ENCODE measurements at places on chromosomes 5 and 9.

DNA sequence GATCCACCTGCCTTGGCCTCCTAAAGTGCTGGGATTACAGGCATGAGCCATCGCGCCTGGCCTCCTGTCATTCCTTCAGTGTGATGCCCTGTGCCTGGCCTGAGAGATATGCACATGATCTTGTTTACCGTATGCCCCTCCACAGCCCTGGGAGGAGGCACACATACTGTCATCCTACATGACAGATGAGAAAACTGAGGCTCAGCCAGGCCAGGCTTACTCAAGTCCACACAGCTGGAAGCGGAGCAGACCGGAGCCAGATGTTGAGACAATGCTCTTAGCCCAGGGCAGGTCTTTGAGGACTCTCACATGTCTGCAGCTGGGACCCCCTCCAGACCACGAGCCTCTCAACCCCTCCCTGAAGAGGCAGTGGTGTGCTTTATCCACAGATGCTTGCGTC lies 38.7 kb upstream of the SH3PXD2B start:
- DNase-seq = no peak

DNA sequence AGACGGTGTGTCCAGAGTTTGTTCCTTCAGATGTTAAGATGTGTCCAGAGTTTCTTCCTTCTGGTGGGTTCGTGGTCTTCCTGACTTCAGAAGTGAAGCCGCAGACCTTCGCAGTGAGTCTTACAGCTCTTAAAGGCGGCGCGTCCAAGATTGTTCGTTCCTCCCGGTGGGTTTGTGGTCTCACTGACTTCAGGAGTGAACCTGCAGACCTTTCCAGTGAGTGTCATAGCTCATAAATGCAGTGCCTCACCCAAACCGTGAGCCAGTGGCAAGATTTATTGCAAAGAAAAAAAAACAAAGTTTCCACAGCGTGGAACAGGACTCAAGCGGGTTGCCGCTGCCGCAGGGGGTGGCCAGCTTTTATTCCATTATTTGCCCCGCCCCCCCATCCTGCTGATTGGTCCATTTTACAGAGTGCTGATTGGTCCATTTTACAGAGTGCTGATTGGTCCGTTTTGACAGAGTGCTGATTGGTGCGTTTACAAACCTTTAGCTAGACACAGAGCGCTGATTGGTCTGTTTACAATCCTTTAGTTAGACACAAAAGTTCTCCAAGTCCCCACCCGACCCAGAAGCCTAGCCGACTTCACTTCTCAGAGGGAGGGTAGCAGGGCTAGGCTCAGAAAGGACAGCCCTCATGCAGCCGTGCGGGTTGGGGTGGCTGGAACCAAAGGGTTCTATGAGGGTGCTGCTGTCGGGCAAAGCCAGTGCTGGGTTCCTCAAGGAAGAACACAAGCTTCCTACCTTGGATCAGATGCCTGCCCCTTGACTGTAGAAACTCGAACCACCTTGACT lies 9.1 kb upstream of the RNF130 start:
- DNase-seq = peak; percentile 43

- DNase-seq = no peak
Observed at GRCh38 chr9:714675-715074, 126.8 kb upstream of the DMRT1 start.

DNA sequence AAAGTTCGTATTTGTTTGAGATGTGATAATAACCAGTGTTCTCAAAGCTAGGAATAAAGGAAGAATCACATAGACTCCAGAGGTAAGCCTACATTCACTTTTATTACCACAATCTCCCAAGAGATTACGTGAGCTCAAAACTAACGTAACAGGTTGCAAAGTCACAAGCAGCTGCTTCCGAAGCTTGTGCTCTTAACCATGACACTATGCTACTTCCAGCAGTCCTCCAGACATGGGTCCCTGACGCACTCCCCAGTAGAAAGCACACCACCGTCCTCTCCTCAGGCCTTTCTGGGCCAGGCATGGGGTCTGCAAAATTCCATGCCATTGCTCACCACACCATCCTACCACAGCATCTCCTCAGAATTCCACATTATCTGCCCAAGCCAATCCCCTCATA lies 84.6 kb downstream of the PAX5 start:
- DNase-seq = no peak

DNA sequence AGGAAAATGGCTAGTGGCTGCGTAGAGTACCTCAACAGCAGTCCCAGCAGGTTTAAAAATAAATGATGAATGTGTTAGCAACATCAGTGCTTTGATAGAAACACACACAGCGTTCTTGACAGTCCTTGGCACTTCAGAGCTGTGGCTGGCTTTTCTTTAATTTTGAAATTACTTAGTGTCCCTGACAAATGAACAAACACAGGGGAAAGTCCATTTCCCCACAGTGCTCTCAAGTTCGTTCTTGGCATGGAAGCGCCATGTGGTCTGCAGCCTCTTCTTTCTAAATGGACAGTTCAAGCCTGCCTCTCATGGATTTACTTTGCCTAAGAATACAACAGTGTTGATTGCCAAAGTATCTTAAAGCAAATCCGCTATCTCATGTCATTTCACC lies 102.2 kb downstream of the ADAMTS12 start:
- no peak for DNase-seq

DNA sequence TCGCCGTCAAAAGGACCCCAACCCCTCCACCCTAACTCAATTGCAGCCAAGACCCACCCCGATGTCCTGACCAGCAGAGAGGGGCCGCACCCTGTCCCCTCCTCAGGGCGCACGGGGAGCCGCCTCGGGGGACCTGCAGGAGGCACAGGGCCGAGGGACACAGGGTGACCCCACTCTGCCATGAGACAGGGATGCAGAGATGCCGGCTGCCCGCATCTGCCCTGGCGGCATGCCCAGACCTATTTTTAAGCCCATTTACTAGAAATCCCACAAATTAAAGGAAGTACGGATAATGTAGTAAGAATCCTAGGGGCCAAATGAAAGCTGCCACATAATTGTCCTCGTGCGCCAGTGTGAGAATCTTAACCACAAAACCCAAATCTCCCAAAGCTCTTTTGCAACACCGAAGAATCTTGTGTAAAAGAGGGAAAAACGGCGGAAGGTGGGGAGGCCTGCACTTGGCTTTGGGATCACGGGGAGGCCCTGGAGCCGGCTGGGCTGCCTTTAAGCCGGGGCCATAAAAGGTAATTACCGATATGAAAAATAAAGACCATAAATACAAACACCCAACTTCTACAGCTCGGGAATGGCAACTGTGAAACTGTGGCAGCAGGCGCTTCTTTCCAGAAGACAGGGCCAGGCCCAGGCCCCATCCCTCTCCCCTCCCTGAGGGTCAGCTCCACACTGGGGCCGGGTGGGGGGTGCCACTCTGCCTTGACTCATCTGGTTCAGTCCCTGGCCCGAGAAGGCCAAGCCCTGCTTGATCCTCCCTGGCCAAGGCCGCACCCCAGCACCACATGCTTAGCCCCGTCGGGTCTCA lies 35.0 kb downstream of the NACC2 start:
- DNase-seq = no peak

All from stimulated activated CD4-positive, alpha-beta T cell treated with anti-CD3 and anti-CD28 coated beads, Interleukin-1b, Interleukin-23, amount 100 ng/mL, for 24 hours (primary cell).